ENCODE measurements at places on chromosomes 7 and 10. TPM values are rescaled to one million over a fixed set of nuclear protein-coding genes. Genes with fewer than 3 reads are reported as not detected.

The EBLN1 gene
- not detected for total RNA-seq

The PRR15 gene
- 0.13 TPM for total RNA-seq

The ZNF25 gene
- total RNA-seq, result 14.5 TPM

The CYP2E1 gene
- 1.6 TPM for total RNA-seq

The LRRC61 gene
- total RNA-seq, result 3.7 TPM

The ADCYAP1R1 gene
- 0.79 TPM for total RNA-seq

The FAM25G gene
- not detected for total RNA-seq

The NPTX2 gene
- 1.3 TPM for total RNA-seq

The SLC26A4 gene
- total RNA-seq, result 0.34 TPM

The PDAP1 gene
- 173 TPM for total RNA-seq

The CUBN gene
- total RNA-seq, result 0.17 TPM

GRCh38 chr7:27196287-27196767, 3.6 kb downstream of the HOXA13 start:
- peak; percentile 81 for DNase-seq
- H3K4me1 ChIP-seq, result peaks cover 10% of the 10 kb centered on the region
- no peak overlapping the region for H3K4me3 ChIP-seq
- H3K27ac ChIP-seq, result no peak overlapping the region

GRCh38 chr7:129569811-129570215, 41.7 kb upstream of the NRF1 start:
- H3K27ac ChIP-seq, result no peak overlapping the region
- DNase-seq, result no peak
- H3K27me3 ChIP-seq, result no peaks in the 10 kb centered on the region
- no peaks in the 10 kb centered on the region for H3K36me3 ChIP-seq
- no peaks in the 10 kb centered on the region for H3K4me1 ChIP-seq

- no peak overlapping the region for H3K4me3 ChIP-seq
- H3K36me3 ChIP-seq, result peaks cover 17% of the 10 kb centered on the region
- no peak for DNase-seq
- no peak overlapping the region for H3K27ac ChIP-seq
These were observed 20.5 kb downstream of the NKX6-2 start for GRCh38 chr10:132765435-132765834.

DNA sequence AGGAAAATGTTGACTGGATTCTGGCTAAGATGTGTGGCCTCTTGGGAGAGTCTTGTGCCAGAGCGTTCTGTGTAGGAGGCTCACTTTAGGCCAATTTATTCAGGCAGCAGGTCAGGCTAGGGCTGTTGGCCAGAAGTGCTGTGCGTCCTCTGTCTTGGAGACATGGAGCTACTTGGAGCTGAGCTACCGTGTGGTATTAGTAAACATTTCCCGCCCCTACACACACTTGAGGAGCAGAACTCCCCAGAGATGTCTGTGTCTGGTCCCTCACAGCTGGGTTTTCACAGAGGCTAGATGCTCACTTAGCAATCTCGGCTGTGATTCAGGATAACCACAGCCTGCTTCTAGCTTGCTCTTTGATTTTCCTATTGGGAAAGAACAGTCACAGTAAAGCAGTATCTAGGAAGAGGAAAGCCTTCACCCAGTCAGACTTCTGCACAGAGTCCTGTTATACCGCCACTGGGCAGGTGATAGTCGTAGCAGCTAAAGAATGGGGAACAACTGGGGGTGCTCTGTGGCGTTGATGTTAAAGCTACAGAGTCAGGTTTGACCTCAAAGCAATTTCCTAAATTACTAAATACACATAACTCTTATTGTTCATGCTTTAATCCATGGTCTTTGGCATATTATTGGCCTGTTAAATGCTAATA, 86.7 kb downstream of the MDFIC start:
- DNase-seq, result peak; percentile 80
- no peak overlapping the region for H3K4me3 ChIP-seq
- no peaks in the 10 kb centered on the region for H3K36me3 ChIP-seq
- peaks cover 29% of the 10 kb centered on the region for H3K4me1 ChIP-seq

DNA sequence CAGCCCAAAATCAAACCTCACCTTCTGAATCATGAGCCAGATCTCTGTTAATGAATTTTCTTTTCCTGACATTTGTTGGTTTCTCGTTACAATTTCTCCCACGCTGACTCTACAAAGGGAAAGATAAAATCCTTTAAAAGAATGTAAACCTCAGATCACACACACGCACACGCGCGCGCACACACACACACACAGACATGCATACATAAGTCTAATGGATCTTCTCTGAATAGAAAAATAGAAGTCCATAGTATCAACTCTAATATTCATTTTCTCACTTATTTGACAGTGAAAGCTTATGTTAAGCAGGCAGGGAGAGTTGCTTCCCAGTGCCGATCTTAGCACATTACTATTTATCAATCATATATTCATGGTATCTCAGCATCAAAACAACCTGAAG, 1.4 kb downstream of the ETV1 start:
- peaks cover 14% of the 10 kb centered on the region for H3K27me3 ChIP-seq
- no peak overlapping the region for H3K27ac ChIP-seq
- H3K4me3 ChIP-seq, result no peak overlapping the region

GRCh38 chr10:28730031-28730778, 52.9 kb downstream of the BAMBI start:
- no peaks in the 10 kb centered on the region for H3K27me3 ChIP-seq
- no peaks in the 10 kb centered on the region for H3K4me1 ChIP-seq
- no peaks in the 10 kb centered on the region for H3K36me3 ChIP-seq
- no peak overlapping the region for H3K27ac ChIP-seq

- no peak for DNase-seq
- H3K27ac ChIP-seq, result no peak overlapping the region
- no peak overlapping the region for H3K4me3 ChIP-seq
- no peaks in the 10 kb centered on the region for H3K36me3 ChIP-seq
These were observed 233.1 kb downstream of the EBF3 start for GRCh38 chr10:129730993-129731325.

DNA sequence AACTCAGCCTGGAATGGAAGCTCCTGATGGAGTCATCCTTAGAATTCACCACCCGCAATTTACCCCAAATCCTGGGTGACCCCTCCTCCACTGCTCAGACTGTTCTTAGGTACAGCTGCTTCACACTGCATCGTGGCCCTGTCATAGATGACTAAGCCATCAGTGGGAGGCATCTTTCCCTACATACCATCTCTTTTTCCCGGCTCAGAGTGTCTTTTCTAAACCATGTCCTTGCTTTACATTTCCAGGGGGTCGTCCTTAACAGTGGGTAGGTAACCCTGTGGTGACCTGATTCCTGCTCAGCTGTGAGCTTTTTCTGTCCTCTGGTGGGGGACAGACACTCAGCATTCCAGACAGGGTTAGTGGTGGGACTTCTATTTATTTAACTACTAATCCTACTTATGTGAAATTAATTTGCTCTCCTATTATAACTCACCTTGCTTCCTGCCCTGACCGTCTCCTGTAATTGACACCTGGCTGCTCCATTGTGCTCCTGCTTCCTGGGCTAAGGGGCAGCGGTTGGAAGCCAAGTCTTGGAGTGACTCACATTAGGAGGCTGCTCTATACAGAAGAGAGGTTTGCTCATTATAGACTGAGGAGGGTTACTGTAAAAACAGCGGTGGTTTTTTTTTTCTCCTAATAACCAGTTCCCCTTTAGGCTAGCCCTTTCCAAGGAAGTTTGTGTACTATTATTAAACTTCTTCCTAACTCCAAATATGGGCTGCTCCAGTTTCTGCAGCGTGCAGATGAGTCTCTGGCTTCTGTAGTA, 40.6 kb downstream of the PYROXD2 start:
- no peak overlapping the region for H3K4me3 ChIP-seq
- DNase-seq, result no peak
- H3K27ac ChIP-seq, result no peak overlapping the region
- no peaks in the 10 kb centered on the region for H3K27me3 ChIP-seq
- no peaks in the 10 kb centered on the region for H3K36me3 ChIP-seq

GRCh38 chr10:86979296-86979818, 11.1 kb downstream of the ADIRF start:
- no peak for DNase-seq
- H3K36me3 ChIP-seq, result no peaks in the 10 kb centered on the region
- H3K27ac ChIP-seq, result peak overlapping the region; percentile 86

GRCh38 chr10:10364902-10365301, 652.8 kb upstream of the CELF2 start:
- no peak for DNase-seq
- H3K4me3 ChIP-seq, result no peak overlapping the region
- no peak overlapping the region for H3K27ac ChIP-seq
- no peaks in the 10 kb centered on the region for H3K4me1 ChIP-seq
- no peaks in the 10 kb centered on the region for H3K36me3 ChIP-seq

GRCh38 chr10:125817337-125817946, 5.6 kb downstream of the UROS start:
- H3K27me3 ChIP-seq, result no peaks in the 10 kb centered on the region
- H3K27ac ChIP-seq, result no peak overlapping the region
- DNase-seq, result no peak

DNA sequence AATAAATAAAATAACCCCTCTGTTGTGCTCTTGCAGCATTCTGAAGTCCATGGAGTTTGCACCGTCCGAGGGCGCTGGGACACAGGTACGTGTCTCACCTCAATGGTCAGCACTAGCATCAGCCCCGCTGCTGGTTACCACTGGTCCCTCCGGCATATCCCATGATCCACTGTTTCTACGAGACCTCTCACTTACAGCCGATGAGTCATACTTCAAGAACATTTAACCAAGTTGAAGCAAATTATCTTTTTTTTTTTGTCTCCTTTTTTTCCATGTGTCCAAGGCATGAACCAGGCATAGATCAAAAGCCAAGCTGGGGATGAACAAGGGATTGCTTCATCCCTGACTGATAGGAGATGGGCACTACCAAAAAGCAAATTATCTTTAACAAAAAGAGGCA, 92.9 kb upstream of the SH2B2 start:
- no peak overlapping the region for H3K4me3 ChIP-seq
- H3K4me1 ChIP-seq, result peaks cover 5% of the 10 kb centered on the region
- no peak for DNase-seq
- no peaks in the 10 kb centered on the region for H3K27me3 ChIP-seq
- no peak overlapping the region for H3K27ac ChIP-seq

GRCh38 chr10:52573347-52573746, 199.2 kb downstream of the MBL2 start:
- no peaks in the 10 kb centered on the region for H3K4me1 ChIP-seq
- H3K4me3 ChIP-seq, result no peak overlapping the region
- H3K27me3 ChIP-seq, result no peaks in the 10 kb centered on the region
- no peak overlapping the region for H3K27ac ChIP-seq

DNA sequence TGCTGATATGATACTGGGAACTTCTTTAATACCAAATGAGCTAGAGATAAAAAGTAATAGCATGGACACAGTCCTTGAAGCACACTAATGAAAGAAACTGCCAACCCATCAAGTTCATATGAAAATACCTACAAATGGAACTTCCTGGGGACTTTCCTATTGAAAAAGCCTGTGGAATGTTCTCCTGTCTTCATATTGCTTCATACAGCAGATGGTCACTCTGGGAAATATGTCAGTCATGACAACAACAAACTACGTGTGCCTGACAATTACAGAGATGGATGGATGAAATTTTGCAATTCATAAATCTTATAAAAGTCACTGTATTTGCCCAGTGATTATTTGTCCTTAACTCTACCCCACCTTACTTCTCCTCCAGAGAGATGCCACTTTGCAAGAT, 106.6 kb upstream of the COL1A2 start:
- H3K27me3 ChIP-seq, result no peaks in the 10 kb centered on the region
- no peak overlapping the region for H3K4me3 ChIP-seq
- DNase-seq, result no peak
- no peak overlapping the region for H3K27ac ChIP-seq
- H3K4me1 ChIP-seq, result no peaks in the 10 kb centered on the region

DNA sequence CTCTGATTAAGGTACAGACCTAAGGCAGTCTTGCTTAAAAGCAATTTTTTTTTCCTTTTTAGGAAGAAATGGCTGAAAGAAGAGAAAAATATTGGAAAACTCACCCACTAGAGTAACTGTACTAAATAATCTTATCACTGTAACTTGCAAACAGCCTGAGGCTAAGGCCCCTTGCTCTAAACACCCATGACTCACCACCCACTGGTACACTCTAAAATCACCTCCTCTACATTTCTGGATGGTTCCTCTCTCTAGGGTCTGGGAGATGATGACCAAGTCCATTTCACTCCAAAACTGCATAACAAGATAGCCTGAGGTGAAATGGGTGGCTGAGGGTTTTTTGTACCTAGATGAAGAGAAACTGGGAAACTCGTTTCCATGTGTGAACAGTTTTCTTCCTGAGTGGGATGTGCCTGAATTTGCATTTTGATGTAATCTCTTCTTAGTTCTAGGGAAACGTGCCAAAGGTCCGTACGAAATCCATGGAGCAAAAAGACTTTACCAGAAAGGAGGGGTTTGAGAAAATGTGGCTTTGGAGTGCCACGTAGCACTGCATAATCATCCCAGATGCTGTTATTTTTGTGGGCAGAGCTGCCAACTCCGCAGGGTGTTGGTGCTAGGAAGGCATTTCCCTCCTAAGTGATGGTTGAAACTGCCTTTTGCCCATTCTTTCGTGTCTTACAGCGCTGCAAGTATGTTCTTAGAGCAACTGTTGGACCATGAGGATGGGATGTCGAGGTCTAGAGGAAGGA, 113.5 kb upstream of the C10orf90 start:
- H3K36me3 ChIP-seq, result no peaks in the 10 kb centered on the region
- no peaks in the 10 kb centered on the region for H3K27me3 ChIP-seq
- DNase-seq, result no peak
- no peaks in the 10 kb centered on the region for H3K4me1 ChIP-seq

- no peak overlapping the region for H3K4me3 ChIP-seq
- DNase-seq, result no peak
- no peaks in the 10 kb centered on the region for H3K36me3 ChIP-seq
- H3K27me3 ChIP-seq, result no peaks in the 10 kb centered on the region
These were observed 303.6 kb downstream of the DGKB start for GRCh38 chr7:14598978-14599377.

GRCh38 chr7:43823941-43824340, 45.4 kb downstream of the MRPS24 start:
- no peaks in the 10 kb centered on the region for H3K36me3 ChIP-seq
- no peaks in the 10 kb centered on the region for H3K27me3 ChIP-seq
- DNase-seq, result no peak
- H3K4me3 ChIP-seq, result no peak overlapping the region
- H3K4me1 ChIP-seq, result no peaks in the 10 kb centered on the region

DNA sequence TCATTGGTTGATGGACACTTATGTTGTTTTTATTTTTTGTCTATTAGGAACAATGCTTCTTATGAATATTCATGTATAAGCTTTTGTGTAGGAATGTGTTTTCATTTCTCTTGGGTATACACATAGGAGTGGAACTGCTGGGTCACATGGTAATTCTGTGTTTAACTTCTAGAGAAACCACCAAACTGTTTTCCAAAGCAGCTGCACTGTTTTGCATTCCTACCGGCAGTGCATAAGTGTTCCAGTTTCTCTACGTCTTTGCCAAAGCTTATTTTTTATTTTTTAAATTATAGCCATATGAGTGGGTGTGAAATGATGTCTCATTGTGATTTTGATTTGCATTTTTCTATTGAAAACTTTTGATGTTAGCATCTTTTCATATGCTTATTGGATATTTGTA, 51.3 kb downstream of the ADK start:
- H3K27ac ChIP-seq, result no peak overlapping the region
- DNase-seq, result no peak
- no peaks in the 10 kb centered on the region for H3K27me3 ChIP-seq
- no peaks in the 10 kb centered on the region for H3K36me3 ChIP-seq
- no peak overlapping the region for H3K4me3 ChIP-seq

GRCh38 chr10:119425102-119425880, 117.2 kb downstream of the RGS10 start:
- no peaks in the 10 kb centered on the region for H3K36me3 ChIP-seq
- no peak for DNase-seq
- no peak overlapping the region for H3K27ac ChIP-seq

Measured in psoas muscle (tissue), 8 donors.